CD4-positive, CD25-positive, alpha-beta regulatory T cell (primary cell): ENCODE measurements at places on chromosomes 16 and 17.
A peak's percentile ranks its signal among the peaks of the same experiment; 100 is the strongest.

DNA sequence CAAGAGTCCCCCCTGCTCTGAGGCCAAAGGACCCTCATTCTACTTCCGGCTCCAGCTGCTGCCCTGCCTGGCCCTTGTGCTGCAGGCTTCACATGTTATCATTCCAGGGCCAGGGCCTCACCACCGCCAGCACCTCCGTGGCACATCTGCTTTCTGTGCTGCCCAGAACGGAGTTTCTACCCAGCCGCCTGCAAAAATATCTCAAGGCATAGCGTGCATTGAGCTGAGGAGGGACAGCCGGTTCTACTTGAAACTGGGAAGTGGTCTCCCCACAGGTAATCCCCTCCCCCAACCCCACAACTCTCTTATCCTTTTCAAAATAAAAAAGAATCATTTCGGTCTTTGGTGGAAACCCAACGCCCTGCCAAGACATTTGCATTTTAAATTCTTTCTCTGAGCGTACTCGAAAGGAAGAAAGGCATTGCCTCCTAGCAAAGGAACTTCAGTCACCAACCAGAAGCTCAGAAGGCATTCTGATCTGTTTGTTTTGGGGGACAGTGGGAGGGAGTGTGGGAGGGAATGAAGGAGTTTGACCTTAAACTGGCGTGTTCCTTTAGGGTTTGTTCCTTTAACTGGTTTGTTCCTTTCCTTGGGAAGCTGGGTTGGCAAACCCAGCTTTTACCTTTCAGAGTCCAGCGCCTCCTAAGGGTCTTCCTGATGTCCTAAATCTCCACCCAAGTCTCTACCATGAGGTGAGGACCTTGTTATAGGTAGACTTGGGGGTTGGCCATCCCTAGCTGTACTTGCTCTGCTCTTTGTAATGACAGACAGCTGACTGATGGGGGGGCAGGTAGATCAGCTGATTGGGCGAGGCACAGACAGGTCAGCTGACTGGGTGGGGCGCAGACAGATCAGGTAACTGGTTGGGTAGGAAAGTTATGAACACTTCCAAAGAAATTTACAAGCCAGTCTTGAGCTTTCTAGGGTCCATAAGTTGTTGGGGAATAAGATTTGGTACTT, 33.4 kb upstream of the PIK3R6 start:
- DNase-seq = no peak

- DNase-seq = no peak
Measured at GRCh38 chr17:62707425-62707739, 79.9 kb downstream of the MRC2 start.

DNA sequence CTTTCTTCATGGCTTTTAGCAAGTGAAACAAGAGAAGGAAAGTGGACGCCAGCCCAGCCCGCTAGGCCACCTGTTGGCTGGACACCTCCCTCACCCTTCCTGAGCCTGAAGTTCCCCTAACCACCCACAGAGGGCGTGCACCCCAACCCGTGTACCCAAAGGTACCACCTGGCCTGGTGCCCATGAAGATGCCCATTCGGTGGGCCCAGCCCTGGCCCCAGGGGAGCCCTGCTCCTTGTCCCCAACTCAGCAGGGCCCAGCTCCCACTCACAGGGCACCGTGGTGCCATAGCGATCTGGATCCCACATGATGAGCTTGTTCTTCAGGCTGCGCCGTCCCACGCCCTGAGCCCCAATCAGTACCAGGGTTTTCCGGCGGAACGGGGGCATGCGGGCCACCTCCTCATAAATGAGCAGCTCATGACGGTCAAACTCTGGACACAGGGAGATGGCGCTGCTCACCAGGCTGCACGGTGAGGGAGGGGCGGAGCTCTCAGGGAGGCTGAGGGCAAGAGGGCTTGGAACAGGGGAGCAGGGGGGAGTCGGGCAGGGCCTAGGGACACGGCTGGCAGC, 26.8 kb downstream of the MPP2 start:
- peak; percentile 41 for DNase-seq

DNA sequence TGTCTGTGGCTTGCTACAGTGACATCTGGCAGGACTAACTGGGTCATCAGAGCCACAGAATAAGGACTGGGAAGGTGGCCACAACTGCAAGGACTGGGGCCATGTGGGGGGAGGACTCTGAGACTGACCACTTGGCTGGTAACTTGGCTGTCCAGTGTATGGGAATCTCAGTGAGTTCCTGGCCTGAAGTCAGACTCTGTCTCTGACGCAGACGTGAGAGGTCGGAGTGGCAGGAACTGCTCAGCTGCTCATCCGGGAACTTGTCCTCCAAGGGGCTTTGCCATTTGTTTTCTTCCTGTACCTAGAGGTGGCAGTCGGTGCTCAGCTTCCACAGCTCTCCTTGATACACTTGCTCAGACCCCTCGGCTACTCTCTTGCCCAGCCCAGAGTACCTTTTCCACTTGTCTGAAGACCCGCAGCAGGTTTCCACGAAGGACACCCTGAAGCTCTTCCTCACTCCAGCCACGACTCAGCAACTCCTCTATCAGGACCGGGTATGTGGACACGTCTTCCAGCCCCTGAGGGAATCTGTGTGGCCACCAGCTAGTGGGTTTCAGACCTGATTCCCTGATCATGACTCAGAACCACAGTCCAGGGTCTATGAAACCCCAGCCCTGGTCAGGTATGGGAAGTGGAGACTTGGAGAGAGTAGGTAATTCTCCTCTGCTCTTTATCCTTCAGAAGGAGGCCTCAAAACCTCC, 7.3 kb upstream of the DPEP3 start:
- no peak for DNase-seq

GRCh38 chr16:58513874-58514273, 1.4 kb upstream of the SETD6 start:
- no peak for DNase-seq

GRCh38 chr16:8872967-8873865, 4.4 kb upstream of the CARHSP1 start:
- no peak for DNase-seq

- no peak for DNase-seq
Measured at GRCh38 chr17:43888548-43888947, 18.8 kb downstream of the MPP2 start.

GRCh38 chr17:52106072-52106471, 52.4 kb downstream of the CA10 start:
- DNase-seq = no peak

GRCh38 chr17:38912221-38912813, 13.1 kb upstream of the LASP1NB start:
- DNase-seq = no peak

DNA sequence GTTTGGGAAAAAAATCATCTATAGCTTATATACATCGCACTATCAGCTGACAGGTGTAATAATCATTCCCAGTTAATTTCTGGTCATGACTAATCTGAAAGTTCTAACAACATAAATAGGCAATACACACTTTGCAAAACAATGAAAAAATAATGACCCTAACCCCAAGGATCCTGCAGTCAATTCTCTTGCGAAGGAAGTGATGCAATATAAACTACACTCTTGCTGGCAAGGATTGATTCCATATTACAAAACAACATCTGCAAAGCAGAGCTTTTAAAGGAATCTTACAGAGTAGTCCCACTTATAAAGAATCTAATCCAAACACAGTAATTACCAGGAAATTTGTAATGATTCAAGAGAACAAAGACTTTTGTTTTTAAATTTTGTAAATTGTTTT, 73.4 kb downstream of the MYO1D start:
- DNase-seq = no peak

- no peak for DNase-seq
Measured at GRCh38 chr17:79473111-79473875, 137.6 kb downstream of the RBFOX3 start.

DNA sequence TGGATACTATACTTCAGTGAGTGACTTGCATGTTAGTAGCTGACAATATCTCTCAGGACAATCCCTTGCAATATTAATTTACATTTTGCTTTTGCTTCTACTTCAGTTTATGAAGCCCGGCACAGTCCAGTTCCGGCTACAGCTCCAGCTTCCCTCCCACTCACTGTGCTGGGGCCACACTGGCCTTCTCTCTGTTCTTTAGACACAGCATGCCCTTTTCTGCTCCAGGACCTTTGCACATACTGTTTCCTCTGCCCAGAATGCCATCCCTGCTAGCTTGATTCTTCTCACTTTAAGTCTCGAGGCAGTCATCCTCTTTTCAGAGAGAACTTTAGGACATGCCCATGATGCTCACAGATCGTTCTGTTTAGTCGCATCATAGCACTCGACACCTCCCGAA, 25.5 kb upstream of the LRRC75A start:
- no peak for DNase-seq

- no peak for DNase-seq
Measured at GRCh38 chr16:12240036-12240435, 263.5 kb downstream of the SNX29 start.

DNA sequence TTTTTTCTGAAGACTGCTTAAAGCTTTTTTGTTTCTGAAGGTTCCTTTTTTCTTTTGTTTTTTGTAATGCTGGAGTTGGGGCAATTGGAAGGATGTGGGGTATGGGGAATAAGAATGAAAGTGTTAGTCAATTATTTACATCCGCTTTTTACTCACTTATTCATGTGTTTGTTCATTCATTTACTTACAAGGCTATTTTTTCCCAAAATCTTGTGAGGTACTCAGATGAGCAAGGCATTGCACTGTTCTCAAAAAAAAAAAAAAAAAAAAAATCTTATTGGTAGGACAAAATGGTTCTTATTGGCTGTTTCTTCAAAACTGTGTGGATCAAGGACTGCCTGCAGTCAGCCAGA, 55.7 kb downstream of the PLD6 start:
- DNase-seq = no peak

DNA sequence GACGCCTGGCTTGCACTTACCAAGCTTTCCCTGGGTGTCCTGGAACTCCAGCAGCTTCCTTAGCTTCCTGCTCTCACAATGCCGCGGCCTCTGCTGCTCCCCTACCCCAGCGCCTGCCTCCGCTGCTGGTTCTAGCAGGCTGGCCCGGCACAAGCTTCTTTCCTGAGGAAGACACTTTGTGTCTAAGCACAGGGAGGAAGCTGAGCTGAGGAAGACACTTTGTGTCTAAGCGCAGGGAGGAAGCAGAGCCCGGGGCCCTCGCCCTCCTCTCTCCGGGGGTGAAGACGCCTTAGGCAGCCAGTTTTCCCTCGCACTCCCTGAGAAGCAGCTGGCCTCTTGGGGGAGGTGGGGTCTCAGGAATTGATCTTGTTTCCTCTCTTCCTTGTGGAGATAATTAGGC, 64.9 kb downstream of the PLD6 start:
- no peak for DNase-seq

DNA sequence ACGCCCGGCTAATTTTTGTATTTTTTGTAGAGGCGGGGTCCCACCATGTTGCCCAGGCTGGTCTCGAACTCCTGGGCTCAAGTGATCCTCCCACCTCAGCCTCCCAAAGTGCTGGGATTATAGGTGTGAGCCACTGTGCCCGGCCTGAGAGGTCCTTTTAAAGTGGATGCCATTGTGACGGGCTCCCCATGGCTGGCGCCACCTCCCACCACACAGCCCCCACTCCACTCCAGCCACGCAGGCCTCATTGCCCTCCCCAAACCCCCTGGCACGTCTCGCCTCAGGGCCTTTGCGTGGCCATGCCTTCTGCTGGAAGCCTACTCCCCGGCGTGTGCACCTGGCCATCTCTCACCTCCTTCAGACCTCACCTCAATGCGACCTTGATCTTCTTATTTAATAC, 11.9 kb upstream of the KDM6B start:
- no peak for DNase-seq

GRCh38 chr17:72501404-72502370, 380.9 kb downstream of the SOX9 start:
- DNase-seq = no peak

GRCh38 chr17:35578929-35579432, 610 bp upstream of the PEX12 start:
- peak; percentile 14 for DNase-seq

DNA sequence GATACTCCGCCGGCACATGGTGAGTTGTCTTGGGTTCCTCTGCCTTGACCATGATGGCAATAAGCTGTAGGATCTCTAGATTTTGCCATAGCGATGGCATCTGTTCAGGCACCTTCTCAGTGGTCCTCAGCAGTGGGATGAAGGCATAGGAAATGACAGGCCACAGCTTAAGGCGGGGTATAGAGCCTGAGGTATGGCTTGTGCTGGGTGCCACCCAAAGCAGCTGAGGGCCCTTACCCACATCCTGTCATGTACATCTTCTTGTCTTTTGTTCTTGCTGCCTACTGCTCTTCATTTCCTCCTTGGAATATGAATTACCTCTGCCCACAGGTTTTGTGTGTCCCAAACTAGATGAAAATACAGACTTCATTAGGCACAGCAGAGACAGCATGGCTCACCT, 29.5 kb downstream of the KAT7 start:
- peak; percentile 27 for DNase-seq

DNA sequence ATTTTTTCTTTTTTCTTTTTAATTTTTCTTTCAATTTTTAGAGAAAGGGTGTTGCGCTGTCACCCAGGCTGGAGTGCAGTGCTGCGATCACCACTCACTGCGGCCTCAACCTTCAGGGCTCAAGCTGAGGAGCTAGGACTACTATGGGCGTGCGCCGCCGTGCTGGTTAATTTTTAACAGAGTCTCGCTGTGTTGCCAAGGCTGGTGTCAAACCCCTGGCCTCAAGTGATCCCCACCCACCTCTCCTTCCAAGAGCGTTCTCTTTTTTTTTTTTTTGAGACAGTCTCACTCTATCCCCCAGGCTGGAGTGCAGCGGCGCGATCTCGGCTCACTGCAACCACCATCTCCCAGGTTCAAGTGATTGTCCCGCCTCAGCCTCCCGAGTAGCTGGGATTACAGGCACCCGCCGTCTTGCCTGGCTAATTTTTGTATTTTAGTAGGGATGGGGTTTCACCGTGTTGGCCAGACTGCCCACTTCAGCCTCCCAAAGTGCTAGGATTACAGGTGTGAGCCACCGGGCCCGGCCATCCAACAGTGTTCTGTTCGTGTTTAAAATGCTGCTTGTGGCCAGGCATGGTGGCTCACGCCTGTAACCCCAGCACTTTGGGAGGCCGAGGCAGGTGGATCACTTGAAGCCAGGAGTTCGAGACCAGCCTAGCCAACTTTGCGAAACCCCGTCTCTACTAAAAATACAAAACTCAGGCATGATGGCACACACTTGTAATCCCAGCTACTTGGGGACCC, 14.5 kb upstream of the RPL13 start:
- no peak for DNase-seq

DNA sequence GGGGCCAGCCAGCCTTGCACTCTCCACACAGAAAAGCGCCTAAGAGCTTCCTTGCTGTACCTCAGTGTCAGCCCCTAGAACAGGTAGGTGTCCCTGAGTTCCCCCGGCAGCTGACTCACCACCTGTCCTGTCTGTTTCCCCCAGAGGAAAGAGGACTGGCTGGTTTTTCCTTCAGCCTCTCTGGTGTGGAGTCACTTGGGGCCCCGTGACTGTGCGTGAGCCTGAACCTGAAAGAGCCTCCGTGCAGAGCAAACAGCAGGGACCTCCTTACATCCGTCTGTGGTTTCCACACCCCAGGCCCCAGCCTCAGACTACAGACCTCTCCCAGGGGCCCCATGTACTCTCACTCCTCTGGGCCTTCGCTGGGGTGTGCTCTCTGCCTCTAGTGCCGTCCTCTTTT, 87.8 kb downstream of the GNAO1 start:
- peak; percentile 68 for DNase-seq

DNA sequence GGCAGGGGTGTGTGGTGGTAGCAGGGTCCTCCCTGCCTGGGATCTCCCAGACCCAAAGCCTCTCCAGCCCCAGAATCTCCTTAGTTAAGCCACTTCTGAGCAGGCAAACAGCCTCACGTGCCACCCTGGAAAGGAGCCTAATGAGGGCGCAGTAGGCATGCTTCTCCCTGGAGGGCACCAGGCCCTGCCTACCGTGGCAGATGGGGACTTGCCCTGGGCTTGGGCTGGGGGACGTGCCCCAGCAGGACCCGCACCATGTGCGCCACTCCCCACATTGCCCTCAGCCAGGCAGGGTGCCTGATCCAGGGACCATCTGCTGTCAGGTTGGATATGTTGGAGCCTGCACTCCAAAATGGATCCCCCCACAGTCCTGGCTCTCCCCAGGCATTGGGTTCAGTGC, 14.2 kb downstream of the FAM83G start:
- no peak for DNase-seq
